NCI-H1436 (cell line): ENCODE measurements at places on chromosomes 12 and 14.

- peak; percentile 14 for DNase-seq
Measured at GRCh38 chr12:16385782-16386646, 38.6 kb downstream of the MGST1 start.

DNA sequence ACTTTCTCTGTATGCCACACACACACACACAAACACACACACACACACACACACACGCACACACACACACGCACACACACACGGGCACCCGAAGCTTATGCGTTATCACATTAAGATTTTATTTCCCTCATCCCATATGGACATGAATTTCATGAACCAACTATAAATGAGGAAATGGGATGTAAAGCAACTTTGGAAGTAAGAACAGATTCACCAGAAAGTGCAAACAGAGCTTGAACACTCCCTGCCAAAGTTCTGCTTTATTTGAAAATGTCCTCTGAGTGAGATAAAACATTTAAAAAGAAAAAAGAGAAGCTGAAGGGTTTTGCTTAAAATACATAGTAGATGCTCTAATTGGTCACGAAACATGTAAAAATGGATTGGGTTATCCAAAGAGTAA is 90.4 kb upstream of the OTX2 start:
- no peak for DNase-seq

GRCh38 chr12:94754653-94755052 is 104.3 kb upstream of the TMCC3 start:
- no peak for DNase-seq

DNA sequence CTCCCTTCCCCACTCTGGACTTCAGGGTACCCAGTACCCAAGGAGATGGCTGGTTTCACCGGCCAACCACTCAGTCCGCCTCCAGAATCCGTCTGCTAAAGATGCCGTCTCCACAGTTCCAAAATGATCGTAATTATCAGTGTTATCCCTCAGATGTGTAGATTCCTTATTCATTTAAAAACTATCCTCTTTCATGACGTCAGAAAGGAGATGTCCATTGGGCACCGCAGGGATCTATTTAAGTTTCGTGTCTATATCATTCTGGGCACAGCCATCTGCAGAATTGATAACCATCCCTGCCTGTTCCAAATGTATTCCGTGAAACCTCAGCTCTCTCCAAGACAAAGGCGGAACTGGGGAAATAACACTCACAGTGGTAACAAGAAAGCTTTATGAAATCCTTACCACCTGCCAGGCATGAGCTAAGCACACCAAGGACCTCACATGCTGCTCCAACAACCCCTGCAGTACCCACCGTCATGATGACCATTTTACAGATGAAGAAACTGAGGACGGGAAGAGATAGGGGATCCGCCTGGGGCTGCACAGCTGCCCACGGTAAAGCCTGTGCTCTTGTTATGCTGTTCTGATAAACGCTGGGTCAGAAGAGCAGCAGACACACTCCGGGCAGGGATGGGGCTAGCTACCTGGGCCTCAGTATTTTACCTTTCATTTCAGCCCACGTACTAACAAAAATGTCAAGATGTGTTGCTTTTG is 90.0 kb downstream of the BCL11B start:
- DNase-seq, result no peak

GRCh38 chr12:17954788-17955187 is 135.2 kb downstream of the RERGL start:
- no peak for DNase-seq

DNA sequence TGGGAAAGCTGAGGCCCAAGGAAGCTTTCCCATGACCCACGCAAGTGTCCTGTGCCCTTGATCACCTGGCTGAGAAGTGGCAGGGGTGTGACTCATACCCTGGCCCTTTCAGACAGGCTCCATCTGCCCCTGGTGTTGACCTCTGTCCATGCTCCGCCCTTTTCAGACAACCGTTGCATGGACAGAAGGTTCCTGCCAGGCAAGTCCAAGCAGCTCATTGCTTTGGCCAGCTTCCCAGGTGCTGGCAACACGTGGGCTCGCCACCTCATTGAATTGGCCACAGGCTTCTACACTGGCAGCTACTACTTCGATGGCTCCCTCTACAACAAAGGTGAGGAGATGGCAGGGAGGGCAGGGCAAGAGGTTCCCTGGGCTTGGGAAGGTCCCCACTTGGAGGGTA is 103.5 kb downstream of the WSCD2 start:
- no peak for DNase-seq

- DNase-seq, result no peak
Measured at GRCh38 chr14:49892301-49892635, 614 bp upstream of the ARF6 start.

- no peak for DNase-seq
Measured at GRCh38 chr12:67748743-67749040, 100.1 kb downstream of the DYRK2 start.

- DNase-seq, result no peak
Measured at GRCh38 chr14:60646226-60646818, 3.0 kb downstream of the SIX1 start.

DNA sequence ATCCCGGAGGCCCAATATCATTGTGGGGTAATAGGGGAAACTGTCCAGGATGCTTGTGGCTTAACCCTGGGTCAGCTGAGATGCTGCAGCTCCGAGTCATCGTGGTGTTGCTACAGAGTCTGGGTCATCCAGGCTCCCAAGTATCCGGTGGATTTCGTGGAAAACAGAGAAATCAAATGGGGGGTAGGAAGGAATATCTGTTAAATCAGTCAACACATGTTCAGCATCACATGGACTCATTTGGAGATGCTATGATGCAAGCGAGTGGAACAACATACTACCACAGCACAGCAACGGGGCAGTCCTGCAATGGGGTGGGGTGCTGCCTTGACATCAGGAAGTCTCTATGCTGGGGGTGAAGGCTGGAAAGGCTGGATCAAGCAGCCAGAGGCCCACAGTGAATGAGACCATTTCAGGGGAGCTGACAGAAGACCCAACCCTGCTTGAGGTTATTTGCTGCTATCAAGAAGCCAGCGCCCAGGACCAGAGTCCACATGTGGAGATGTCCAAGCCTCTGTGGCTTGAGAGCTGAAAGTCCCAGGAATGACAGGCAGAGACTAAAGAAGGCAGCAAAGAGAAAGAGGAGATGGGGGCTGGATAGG is 22.9 kb downstream of the VDR start:
- no peak for DNase-seq

- DNase-seq, result no peak
Measured at GRCh38 chr14:51865953-51866747, 5.7 kb downstream of the GNG2 start.

DNA sequence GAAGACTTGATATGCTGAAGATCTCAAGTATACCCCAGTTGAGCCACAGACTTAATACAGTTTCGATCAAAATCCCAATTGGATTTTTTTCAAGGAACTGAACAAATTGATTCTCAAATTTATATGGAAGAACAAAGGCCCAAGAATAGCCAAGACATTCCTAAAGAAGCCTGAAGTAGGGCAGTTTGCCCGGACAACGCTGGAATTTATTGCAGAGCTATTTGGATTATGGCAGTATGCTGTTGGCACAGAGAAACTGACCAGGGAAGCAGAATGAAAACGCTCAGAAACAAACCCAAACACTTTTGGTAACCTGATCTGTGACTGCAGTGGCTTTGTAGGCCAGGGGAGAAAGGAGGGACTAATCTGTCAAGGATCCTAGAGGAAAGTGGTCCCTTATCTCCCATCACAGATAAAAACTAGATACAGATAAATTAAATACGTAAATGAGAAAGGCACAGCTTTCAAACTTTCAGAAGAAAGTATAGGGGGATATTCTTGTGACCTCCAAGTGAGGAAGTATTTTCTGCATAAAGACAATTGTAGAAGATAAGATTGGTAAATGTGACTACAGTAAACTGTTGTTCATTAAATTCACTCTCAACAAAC is 35.9 kb upstream of the GSC start:
- no peak for DNase-seq

GRCh38 chr12:107026806-107027635 is 40.1 kb upstream of the MTERF2 start:
- no peak for DNase-seq

GRCh38 chr14:60819575-60819974 is 85.0 kb downstream of the MNAT1 start:
- DNase-seq, result no peak

GRCh38 chr12:6567112-6567670 is 900 bp downstream of the NOP2 start:
- DNase-seq, result no peak

DNA sequence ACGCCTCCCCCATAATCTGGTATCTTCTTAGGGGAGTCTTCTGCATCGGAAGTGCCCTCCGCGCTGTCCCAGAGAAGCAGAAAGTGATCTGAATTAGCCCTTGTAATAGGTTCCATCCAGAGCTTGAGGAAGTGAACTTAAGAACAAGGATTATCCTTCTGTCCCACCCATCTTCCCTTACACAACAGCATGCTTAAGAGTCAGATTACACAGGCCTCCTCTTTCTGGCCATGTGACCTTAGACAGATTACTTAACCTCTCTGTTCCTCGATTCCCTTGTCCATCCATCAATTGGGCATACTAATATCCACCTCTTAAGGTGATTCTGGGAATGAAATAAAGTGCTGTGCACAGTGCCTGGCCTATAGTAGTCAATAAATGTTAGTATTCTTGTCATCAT is 11.4 kb downstream of the CABP1 start:
- DNase-seq, result no peak

DNA sequence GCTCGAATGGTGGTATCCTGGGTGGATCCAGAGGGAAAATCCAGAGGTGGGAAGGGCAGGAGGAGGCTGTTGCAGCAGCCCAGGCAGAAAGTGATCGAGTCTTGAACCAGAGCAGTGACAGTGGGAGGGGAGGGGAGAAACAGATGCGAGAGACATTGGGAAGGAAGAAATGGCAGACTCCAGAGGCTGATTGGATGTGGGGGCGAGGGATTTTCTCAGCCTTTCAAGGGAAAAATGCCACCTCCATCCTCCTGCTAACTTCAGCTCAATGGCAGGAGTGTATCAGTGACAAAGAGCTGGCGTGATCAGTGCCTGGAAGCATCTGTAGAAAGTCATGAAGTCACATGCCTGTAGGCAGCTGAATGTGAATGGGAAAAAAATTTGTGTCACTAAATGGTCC is 38.6 kb upstream of the NRXN3 start:
- no peak for DNase-seq

GRCh38 chr12:1635301-1636095 is 6.5 kb downstream of the WNT5B start:
- DNase-seq, result no peak

DNA sequence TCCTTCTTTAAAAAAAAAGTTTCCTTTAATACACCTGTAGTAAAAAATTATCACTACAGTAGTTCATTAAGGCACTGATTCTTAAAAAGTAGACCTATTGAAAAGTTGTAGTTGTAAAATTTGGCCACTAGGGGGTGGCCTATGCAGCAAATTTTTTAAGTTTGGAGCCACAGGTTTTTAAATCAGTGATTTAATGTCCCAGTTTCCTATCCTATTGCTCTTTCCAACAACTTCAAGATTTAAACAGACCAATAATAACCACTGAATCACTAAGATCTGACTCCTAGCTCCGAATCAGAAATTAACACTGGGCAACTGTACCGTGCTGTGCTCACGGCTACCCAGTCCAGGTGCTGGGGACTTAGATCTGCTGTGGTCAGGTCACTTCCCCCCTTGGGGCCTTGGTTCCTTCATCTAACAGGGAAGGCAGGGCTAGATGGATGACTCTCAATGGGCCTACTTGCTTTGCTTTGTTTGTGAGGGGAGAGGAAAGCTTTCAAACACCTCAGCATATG is 279.3 kb downstream of the MED13L start:
- no peak for DNase-seq

DNA sequence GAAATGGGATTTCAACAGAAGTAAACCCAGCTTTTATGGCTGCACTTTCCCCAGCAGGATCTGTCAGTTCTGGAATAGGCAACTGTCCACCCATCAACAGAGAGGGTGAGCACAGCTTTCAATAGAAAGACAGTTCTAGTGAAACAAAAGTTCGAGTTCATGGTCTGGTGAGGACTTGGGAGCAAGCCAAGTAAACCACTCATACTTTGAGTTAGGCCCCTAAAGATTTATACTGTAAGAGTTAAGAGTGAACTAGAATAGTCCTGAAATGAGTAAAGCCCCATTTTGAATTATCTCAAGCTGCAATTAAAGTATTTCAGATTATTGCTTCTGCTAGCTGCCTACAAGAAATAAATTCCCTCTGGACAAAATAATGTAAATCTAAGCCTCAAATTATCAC is 82.6 kb downstream of the METTL25 start:
- DNase-seq, result no peak

DNA sequence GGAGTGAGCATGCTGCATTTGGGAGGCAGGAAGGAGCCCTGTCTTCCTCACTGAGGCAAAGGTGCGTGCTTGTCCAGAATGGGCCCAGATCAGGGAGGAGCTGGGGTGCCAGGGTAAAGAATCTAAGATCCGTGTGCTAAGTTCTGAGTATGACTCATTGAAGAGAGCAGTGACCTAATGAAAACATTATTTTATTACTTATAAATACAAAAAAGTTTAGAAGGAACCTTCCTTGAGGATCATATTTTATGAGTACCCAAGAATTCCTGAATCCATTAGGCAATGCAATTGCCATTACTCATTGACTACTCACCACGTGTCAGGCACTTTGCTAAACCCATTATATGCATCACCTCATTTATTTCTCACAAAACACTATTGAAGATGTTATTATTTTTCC is 264.7 kb downstream of the EGLN3 start:
- DNase-seq, result no peak

DNA sequence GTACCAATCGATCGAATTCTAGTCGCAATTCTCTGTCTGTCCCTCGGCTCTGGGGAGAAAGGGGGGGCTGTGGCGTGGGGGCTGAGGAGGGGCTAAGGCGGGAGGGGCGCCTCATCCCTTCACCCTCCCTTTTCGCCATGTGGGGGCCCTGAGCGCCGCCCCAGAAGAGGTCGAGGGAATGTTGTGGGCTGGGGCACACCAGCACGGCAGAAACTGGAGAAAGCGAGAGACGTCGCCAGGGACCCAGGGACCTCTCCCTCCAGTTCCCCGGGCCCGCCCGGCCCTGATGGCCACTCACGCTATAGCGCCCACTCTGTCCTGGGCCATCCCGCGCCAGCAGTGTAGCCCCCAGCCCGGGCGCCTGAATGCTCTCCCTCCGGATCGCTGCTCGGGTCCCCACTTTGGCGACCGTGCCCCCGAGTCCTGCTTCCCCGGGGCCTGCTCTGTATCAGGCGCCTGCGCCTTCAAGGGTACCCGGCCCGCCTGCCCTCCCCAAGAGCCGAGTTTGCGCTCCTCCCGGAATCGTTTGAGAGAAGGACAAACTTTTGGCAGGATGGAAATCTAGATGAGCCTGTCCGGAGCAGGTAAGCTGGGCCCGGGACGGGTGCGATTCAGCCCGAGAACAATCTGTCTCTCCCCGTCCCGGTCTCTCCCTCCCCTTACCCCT is 62.6 kb downstream of the SMUG1 start:
- DNase-seq, result no peak

DNA sequence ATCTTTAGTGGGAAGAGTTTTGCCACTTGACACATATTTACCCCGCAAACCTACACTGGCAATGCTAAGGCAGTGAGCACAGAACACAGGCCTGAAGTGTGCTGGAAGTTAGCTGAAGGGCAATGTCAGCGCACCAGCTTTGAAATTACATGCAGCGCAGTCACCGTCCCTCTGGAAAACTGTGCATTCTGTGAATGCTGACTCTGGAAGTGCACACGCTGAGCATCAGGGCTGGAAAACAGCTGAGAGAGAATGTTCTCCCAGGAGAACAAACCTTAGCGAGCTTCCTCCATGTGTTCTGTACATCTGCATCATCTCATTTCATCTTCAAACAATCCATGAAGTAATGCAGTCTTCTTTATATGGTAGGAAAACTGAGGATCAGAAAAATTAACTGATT is 448.2 kb downstream of the NRXN3 start:
- DNase-seq, result no peak

- DNase-seq, result no peak
Measured at GRCh38 chr12:33828326-33828725, 194.0 kb upstream of the ALG10 start.
